ENCODE measurements at places on chromosomes 6 and 20.

- DNase-seq: peak; percentile 38
These were observed 5.4 kb downstream of the NPBWR2 start for GRCh38 chr20:64101731-64102621.

GRCh38 chr20:23155141-23155590 is 69.0 kb upstream of the CD93 start:
- no peak for DNase-seq

- DNase-seq: no peak
These were observed 1.0 kb upstream of the APMAP start for GRCh38 chr20:24993337-24994185.

DNA sequence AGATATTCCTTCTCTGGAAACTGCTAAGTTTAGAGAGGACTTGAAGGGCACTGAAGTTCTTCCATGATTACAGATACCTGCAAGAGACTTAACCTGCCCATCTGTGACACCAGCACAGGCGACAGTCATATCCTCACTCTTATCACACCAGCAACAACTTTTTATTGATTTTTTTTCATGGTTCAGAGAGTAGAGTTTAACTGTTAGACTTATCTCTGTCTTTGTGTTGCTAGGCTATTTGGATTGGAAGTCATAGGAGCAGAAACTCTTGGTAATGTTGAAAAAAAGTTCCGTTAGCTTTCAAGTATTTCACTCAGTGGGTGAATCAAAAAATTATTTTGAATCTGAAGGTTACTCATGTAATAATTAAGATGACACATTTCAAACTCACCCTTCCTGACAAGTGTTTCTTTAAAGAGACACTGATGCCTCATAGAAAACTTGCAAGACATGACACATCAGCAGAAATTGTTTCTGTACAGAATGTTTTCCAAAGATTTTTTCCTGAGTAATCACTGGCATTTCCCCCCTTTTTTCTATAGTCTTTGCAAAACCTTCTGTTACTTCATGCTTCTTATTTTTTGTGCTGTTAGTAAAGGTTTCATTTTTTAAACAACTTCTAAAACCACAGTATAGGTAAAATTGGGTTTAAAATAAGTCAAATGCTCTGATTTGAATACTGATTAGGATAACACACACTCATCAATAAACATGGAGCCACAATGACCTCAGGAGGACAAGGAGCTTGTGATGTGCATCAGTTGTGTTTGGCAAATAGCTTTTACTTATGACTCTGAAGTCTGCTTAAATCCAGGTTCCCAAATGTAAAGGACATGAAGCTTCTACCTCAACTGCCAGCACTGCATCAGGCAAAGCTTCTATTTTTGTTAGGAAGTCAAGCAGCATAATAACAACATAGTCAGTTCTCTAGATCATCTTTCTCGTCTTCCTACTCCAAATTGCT is 252.9 kb upstream of the MAN1A1 start:
- no peak for DNase-seq

DNA sequence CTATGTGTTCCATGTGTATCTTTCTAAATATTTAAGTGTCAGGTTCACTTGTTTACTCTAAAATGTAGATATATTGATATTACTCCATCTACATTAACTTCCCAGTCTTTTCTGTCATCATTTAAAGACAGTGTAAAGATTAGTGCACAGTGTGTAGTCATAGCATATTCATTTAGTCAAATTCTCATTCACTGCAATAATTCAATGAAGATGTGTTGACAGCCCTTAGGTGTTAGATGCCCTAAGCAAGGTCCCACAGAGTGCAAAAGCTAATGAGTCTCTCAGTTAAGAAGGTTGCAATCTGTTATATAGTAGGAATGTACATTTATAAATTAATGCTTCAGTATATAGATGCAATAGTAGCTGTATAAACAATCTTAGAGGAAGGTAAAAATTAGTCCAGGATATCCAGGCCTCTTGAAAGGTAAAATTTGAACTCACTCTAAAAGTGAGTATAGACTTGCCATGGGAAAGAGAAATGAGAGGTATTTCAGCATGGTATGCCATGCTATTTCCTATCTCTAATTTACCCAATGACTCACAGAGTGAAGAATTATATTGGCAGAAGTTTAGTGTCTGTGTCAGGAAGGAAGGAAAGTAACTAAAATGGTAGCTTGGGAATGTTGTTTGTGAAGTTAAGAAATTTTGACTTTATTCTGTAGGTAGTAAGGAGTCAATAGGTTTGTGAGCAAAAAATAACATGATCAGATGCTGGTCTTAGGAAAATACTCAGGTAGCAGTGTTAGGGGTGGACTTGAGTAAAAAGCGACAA is 969.9 kb upstream of the CITED2 start:
- no peak for DNase-seq

DNA sequence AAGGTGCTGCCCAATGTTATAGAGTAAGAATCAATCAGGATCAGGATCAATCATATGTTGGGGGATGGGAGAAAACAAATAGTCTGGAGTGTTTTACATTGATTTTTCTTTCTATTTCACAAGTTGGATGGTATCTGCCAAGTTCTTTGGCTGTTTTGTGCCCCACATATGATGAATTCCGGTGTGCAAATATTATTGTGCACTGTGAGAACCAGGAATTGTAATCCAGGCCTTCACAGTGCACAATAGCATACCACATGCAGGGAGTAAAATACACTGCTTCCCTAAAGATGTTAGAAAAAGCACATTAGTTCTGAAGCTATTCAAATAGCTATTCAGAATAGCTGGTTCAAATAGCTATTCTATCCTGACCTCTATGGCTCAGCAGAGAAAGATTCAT is 133.7 kb downstream of the LCA5 start:
- no peak for DNase-seq

GRCh38 chr6:162154001-162154400 is 573.6 kb downstream of the PRKN start:
- no peak for DNase-seq

GRCh38 chr6:95959261-95959660 is 56.5 kb upstream of the FUT9 start:
- no peak for DNase-seq

- no peak for DNase-seq
These were observed 66.0 kb upstream of the STX16 start for GRCh38 chr20:58584881-58585752.

DNA sequence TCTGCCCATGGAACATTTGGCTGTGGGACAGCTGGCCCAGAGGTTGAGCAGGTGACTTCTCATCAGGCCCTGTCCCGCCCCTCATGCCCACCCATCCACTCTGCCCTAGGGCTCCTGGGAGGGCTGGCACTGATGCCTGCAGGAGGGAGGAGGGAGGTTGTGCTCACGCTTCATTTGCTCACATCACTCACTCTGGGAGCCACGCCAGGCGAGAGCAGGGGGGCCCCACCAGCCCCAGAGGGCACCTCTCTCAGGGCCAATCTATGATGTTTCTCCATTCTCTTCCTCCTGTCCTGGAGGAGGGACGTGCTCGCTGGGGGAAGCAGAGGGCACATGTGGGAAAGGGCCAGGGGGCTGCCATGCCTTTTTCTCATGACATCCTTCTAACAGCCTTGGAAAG is 10.9 kb upstream of the GLP1R start:
- DNase-seq: no peak

Data from stimulated activated CD8-positive, alpha-beta memory T cell treated with anti-CD3 and anti-CD28 coated beads, Interleukin-15, amount 100 ng/mL, for 1 hour (primary cell).